Left lung (tissue), 14 donors: ENCODE measurements at places on chromosomes 5 and 9. TPM values are rescaled to one million over a fixed set of nuclear protein-coding genes. Genes with fewer than 3 reads are reported as not detected.

DNA sequence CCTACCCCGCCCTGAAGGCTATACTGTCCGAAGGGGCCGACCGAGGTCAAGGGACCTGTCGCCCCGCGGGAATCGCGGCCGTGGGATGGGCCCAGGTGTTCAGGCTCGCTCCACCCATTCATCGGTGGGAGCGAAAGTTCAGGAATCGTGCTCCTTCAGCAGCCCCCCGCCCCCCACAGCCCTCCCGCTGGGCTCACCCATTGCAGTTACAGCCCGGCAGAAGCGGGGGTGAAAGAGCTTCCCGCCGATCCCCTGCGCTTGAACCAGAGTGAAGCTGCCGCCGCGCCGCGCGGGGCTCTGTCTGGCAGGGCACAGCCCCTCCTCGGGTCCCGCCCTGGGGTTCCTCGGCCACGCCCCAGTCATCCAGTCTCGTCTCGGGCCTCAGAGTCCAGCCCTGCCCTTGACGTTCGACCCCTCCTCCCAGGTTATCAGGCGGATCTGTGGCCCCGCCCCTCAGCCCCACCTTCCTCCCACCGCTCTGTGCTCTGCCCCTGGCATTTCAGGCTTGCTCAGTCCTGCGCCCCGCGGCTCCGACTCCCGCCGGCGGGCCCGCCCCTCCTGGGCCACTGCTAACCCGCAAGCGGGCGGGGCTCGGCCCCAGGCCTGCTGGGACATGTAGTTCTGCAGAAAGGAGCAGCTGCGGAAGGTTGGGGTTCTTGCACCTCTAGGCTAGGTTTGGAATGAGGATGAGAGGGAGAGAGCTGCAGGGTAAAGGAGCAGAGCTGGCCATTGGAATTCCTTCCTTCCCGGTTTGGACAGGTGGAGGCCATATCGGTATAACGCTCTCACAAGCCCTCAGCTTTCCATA lies at the start of gene MYORG:
TSS of gene MYORG (minus strand) at position 303 of the 808 bp plus-strand sequence. CDS start 3,955 bp downstream, outside the sequence.
- peak within 1 kb of the TSS; percentile 62 for H3K4me3 ChIP-seq
- peaks cover 51% of the 10 kb centered on the region for H3K4me1 ChIP-seq
- H3K36me3 ChIP-seq, result no peaks in the 10 kb centered on the region
- peak; percentile 99 for DNase-seq
- H3K27ac ChIP-seq, result peak within 1 kb of the TSS; percentile 53

- peaks cover 15% of the 10 kb centered on the region for H3K4me1 ChIP-seq
- peak overlapping the region; percentile 93 for H3K4me3 ChIP-seq
- peak overlapping the region; percentile 95 for H3K27ac ChIP-seq
Observed at GRCh38 chr5:32312197-32312594, 543 bp downstream of the MTMR12 start.

DNA sequence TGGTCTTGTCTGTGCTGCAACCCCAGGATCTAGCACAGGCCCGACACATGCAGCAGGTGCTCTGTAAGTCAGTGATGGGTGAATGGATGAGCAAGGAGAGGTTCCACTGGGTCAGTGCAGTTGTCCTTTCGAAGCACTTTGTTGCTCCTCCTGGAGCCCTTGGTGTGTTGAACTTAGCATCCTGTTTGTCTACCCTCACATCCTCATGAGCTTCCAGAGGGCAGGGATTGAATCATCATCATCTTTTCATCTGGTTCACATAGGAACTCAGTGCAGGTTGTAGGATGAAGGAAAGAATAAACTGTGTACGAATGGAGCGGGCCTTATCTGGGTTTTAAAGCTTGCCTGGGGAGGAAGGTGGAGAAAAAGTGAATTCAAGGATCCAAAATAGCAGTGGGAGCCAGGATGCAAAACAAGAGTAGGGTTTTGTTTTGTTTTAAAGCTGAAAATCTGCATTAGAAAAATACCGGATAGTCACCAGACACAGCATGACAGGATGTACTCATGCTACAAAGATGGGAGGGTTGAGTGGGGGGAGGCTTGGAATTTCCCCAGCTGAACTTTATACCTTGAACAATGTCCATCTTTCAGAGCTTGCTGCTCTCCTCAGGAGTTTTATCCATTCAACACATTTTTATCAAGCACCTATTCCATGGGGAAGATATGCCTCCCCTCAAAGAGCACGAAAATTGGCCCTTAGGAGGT lies 55.8 kb downstream of the PTTG1 start:
- DNase-seq, result no peak
- no peaks in the 10 kb centered on the region for H3K36me3 ChIP-seq
- no peak overlapping the region for H3K4me3 ChIP-seq
- no peak overlapping the region for H3K27ac ChIP-seq

Gene KIF4B
- total RNA-seq, result not detected

GRCh38 chr5:20694121-20694520 lies 706.1 kb upstream of the CDH18 start:
- H3K27ac ChIP-seq, result no peak overlapping the region
- no peaks in the 10 kb centered on the region for H3K27me3 ChIP-seq
- no peaks in the 10 kb centered on the region for H3K36me3 ChIP-seq
- DNase-seq, result no peak
- H3K4me1 ChIP-seq, result no peaks in the 10 kb centered on the region
- no peak overlapping the region for H3K4me3 ChIP-seq

- H3K4me3 ChIP-seq, result no peak overlapping the region
- no peaks in the 10 kb centered on the region for H3K27me3 ChIP-seq
- peak overlapping the region; percentile 7 for H3K27ac ChIP-seq
- DNase-seq, result no peak
- H3K4me1 ChIP-seq, result peaks cover 28% of the 10 kb centered on the region
- no peaks in the 10 kb centered on the region for H3K36me3 ChIP-seq
Observed at GRCh38 chr9:89667726-89668125, 62.9 kb downstream of the GADD45G start.

GRCh38 chr5:168176251-168176650 lies 115.2 kb upstream of the WWC1 start:
- no peaks in the 10 kb centered on the region for H3K36me3 ChIP-seq
- H3K27ac ChIP-seq, result no peak overlapping the region
- H3K27me3 ChIP-seq, result no peaks in the 10 kb centered on the region
- no peak overlapping the region for H3K4me3 ChIP-seq
- H3K4me1 ChIP-seq, result no peaks in the 10 kb centered on the region

DNA sequence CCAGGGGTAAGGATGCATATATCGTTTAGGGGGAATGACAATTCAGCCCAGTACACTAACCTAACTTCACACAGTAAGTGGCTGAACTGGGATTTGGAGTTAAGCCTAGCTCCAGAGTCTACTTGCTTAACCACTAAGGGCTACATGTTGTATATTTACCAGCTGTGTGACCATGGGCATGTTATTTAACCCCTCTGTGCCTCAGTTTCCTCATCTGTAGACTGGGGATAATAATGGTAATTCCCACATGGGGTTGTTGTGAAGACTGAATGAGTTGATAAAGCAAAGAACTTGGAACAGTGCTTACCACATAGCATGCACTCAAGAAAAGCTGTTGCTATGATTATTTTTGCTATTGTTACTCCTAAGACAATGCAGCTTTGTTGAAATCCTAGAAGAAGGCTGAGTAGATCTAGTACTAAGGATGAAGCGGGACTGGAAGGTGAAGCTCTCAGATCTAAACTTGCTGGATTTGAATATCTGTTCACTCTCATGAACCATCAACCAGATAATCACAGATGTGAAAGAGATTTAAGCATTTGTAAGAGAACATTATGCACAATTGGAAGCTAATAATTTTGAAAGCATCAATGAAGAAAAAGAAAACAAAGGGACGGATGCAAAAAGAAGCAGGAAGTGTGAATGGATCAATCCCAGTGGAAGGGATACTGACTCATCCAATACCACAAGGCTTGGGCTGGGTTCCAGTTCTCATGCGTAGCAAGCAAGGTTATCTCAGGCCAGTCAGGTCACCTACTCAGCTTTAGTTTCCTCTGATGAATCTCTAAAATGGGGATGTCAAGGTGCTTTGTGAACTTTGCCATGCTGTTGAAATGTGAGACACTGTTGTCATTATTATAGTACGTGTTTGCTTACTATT lies 78.5 kb upstream of the TBC1D2 start:
- H3K27ac ChIP-seq, result peak overlapping the region; percentile 37
- H3K27me3 ChIP-seq, result no peaks in the 10 kb centered on the region
- H3K4me3 ChIP-seq, result no peak overlapping the region
- H3K36me3 ChIP-seq, result no peaks in the 10 kb centered on the region
- no peak for DNase-seq

DNA sequence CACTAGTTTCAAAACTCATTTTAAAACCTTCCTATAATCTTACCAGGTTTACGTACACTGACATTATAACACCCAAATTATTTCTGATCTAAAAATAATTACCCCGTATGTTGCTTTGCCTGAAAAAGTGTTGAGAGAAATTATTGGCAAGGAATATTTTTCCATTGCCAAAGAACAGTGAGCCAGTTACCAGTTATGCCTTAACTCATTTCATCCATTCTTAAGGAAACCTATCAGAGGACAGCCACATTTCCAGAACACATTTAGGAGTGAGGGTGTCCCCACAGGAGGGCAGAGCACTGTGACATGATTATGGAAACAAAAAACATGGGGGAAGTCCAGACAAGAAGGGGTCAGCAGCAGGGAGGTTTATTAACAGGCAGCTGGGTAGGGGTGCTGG lies 52.2 kb downstream of the GABBR2 start:
- H3K36me3 ChIP-seq, result no peaks in the 10 kb centered on the region
- H3K27ac ChIP-seq, result no peak overlapping the region
- H3K4me1 ChIP-seq, result no peaks in the 10 kb centered on the region
- no peak overlapping the region for H3K4me3 ChIP-seq
- H3K27me3 ChIP-seq, result no peaks in the 10 kb centered on the region

DNA sequence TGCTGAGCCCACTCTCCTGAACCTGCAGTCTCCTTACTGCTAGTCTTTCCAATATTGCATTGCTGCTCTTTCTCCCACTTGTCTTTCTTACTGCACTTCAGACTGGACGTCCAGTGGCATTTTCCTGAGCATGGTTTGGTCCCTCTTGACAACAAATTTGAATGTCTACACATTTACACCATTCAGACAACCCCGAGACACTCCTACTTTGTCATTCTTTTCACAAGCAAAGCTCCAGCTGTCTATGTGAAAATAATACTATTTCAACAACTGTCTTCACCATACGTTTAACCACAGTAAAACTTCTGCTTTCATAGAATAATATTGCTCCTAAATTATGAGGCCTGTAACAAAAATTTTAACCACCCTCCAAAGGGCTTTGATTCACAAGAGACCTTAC lies 10.4 kb upstream of the APTX start:
- no peak for DNase-seq
- H3K4me3 ChIP-seq, result no peak overlapping the region
- no peaks in the 10 kb centered on the region for H3K27me3 ChIP-seq
- no peaks in the 10 kb centered on the region for H3K36me3 ChIP-seq

Gene CORO2A
- total RNA-seq, result 14.9 TPM

Gene CCL21
- total RNA-seq, result 136 TPM

Gene SLC4A9
- not detected for total RNA-seq
